WTC11 (cell line): ENCODE measurements at places on chromosomes 1 and 21.

GRCh38 chr1:68320349-68320748, 88.0 kb upstream of the WLS start:
- DNase-seq: peak; percentile 25

GRCh38 chr1:235261243-235261642, 66.7 kb downstream of the ARID4B start:
- DNase-seq: no peak

DNA sequence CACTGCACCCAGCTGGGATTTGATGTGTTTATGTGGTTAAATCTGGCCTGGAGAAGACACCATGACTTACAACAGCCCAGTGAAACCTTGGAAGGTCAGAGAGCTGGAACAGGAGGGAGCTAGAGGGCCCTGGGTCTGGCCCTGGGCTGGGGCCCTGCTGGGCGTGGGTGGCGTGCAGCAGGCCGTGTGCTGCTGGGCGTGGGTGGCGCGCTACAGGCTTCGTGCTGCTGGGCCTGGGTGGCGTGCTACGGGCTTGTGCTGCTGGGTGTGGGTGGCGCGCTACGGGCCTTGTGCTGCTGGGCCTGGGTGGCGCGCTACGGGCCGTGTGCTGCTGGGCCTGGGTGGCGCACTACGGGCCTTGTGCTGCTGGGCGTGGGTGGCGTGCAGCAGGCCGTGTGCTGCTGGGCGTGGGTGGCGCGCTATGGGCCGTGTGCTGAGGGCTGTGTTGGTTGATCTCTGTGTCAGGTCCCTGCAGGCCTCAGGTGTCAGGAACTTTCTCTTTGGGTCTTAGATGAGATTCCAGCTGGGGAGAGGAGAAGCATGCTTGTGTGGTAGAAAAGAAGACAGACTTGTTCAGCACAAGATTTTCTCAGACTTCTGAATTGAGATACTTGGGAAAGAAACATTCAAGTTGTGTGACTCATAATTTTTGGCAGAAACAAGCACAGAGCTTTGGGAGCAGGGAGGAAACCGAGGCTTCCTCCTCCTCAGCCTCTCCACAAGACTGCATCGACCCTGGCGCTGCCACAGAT, 66.0 kb downstream of the COL18A1 start:
- DNase-seq: no peak

DNA sequence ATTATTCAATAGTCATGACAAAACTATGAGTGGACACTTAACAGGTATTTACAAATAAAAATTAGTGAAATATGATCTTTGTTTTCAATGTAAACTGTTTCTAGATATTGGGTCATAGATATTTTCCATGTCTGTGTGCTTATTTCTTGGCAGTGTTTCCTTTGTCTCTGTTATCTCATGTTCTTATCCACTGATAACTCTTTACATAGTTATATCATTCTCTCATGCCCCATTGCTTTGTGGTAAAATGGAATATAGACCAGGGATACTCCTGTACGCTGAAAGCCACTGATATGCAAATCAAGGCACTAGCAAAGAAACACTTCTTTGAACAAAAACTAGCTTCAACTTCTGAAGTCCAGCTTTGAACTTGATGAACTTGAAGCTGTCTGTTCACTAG, 113.1 kb downstream of the ITSN1 start:
- DNase-seq: no peak

DNA sequence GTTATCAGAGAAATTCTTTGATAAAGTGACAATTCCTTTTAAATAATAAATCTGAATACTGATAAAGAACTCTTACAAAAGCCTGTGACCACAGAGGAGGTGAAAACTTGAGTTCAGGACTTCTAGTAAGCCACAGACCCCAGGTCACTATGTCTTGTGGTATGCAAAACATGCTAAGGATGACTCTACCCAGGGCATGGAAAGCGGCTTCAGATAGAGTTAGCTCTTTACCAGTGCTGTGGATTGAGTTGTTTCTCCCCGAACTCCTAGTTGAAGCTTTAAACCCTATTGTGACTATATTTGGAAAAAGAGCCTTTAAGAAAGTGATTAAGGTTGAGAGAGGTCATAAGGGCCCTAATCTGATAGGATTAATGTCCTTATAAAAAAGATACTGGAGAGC, 42.3 kb downstream of the HLX start:
- no peak for DNase-seq

GRCh38 chr1:73899311-73899710, 298.7 kb downstream of the LRRIQ3 start:
- no peak for DNase-seq

DNA sequence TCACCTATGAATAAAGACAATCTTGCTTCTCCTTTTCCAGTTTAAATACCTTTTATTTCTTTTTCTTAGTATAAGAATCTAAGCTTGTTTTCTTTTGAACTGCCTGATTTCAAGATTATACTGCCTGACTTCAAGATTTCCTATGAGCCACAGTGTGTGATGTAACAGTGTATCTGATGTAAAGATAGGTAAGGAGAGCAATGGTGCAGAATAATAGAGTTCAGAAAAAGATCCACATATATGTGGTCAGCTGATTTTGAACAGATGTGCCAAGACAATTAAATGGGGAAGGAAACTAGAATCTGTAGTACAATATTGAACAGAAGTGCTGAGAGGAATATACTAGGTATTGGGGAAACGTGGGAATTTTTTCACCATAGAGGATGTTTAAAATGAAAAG, 21.0 kb downstream of the EXO1 start:
- DNase-seq: no peak

DNA sequence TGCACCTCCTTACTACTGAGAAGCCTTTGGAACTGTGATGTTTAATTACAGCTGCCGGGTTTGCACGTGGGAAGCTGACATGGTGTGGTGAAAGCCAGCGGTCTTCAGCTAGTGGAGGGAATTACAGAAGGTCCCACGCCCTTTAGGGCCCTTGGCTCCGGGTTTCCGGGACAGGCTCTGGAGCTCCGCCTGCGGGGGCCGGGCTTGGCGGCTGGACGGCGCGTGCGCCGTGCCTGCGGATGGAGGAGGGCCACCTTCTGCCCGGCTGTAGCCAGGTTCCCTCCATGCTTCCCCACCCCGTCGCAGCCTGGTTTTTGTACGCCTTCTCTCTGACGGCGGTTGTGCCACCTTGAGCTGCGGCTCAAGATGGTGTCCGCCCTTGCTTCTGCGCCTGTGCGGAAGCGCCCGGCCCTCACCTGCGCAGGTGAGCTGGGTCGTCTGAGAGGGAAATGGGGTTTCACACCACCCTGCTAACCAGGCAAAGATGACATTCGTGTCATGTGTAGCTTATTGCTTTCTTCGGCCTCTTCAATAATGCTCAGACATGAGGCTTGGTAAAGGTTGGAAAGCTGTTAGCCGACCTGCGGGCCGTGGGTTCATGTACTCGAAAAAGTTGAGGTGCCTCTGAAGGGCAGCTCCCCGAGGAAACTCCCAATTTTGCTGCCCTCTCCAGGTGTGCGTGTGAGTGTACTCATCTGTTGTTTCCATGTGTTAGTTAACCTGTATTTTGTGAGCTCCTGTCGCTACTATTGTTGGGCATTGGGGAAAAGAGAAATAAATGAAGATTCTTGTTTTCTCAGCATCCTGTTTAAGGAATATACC, 36.6 kb upstream of the OPRD1 start:
- DNase-seq: peak; percentile 77

DNA sequence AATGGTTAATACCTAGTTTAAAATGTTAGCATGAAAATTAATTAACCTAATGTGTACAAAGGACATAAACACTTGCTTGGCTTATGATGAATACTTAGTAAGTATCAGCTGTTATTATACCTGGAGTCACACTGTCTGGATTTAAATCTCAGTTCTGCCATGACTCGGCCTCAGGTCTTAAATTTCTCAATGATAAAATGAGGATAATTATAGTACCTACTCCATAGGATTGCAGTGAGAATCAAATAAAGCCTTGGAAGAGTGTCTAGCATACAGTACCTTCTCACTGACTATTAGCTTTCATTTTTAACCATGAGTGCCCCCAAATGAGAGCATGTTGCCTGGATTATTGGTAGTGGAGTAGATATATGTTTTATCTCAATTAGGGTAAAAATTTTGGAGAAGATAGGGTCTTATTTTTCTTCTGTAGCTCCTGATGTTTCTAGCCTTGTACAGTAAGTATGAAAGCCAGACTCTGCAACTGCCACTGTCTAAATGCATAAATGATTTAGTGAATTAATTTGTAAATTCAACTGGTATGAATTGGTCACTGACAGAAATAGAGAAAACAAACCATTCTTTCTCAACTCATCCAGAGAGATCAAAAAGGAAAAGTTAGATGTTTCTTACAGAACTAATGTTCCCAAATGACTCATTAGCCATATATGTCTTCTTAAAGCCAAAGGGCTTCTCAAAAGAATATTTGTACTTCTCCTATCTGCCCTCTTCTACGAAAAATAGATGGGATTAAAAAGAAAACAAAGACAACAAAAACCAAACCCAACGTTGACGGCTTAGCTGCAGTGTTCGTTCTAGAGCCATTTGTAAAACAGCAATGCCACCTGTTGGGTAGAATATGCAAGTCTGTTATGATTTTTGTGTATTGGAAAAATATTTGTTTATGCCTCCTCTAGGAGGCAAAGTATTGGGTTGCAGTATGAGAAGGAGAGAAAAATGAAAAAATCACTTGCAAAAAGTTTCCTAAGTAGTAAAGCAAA, 53.8 kb upstream of the MROH9 start:
- no peak for DNase-seq

GRCh38 chr21:29343519-29343918, 44.8 kb downstream of the BACH1 start:
- no peak for DNase-seq

DNA sequence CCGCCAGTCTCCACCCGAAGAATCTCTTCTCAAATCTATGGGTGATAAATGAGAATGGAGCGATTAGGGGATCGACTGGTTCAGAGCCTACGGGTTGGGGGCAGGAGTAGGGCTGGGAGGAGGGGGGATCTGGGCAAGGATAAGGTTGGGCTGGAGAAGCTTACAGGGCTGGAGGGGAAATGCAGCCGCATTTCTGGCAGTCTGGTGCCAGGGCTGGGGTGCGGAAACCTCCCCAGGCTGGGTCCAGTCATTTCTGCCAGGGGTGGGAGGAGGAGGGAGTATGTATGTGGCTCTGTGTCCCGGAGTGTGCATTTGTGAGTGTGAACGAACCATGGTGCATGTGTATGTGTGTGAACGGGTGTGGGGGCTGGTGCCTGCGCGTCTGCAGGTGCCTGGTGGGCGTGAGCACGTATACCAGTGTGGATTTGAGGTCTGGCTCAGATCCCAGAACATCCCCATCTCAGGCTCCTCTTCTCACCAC, 10.2 kb downstream of the C1orf216 start:
- peak; percentile 37 for DNase-seq

GRCh38 chr1:181392613-181393220, 90.6 kb upstream of the CACNA1E start:
- DNase-seq: no peak

GRCh38 chr1:20733360-20733975, 965 bp upstream of the SH2D5 start:
- no peak for DNase-seq

- no peak for DNase-seq
These were observed 108.6 kb downstream of the PBX1 start for GRCh38 chr1:164667600-164667999.

GRCh38 chr1:1371364-1371745, 3.7 kb downstream of the AURKAIP1 start:
- DNase-seq: no peak

- DNase-seq: peak; percentile 84
These were observed 954 bp downstream of the MYOG start for GRCh38 chr1:203084588-203085527.

DNA sequence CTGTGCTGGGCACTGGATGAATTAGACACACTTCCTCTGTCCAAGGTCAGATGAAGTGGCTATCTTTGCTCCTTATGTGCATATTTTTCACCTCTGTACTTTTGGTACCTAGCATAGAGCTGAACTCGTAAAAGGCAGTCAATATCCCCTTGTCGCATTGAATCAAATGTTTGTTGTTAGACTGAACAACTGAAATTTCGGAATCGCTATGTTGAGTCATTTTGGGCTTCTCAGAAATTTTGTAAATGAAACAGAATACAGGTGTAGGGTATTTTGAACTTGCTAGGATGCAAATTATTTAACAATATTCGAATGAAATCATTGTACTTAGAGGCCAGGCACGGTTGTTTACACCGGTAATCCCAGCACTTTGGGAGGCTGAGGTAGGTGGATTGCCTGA, 48.0 kb downstream of the PDE4B start:
- DNase-seq: no peak

- no peak for DNase-seq
These were observed 32.1 kb downstream of the CACNA1S start for GRCh38 chr1:201080135-201080534.

GRCh38 chr1:65255656-65256050, 53.7 kb upstream of the DNAJC6 start:
- DNase-seq: no peak

GRCh38 chr1:59029411-59030167, 245.7 kb upstream of the JUN start:
- no peak for DNase-seq

DNA sequence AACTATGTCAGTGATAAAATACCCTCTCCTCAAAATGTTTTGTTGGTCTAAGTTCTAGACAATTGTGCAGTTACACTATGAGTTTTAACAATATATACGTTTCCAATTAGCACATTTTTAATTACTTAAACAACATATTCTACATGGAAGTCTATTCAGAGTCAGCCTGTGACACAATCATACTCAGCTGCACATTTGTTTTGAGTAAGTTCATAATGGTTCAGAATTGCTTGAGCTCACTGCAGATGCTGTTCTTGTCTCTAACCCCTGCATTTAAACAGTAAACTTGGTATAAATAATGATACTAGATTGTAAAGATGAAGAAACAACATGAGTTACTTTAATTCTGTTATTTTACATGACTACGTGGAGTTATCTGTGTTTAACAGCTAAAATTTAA, 30.6 kb downstream of the CDKN2C start:
- no peak for DNase-seq

DNA sequence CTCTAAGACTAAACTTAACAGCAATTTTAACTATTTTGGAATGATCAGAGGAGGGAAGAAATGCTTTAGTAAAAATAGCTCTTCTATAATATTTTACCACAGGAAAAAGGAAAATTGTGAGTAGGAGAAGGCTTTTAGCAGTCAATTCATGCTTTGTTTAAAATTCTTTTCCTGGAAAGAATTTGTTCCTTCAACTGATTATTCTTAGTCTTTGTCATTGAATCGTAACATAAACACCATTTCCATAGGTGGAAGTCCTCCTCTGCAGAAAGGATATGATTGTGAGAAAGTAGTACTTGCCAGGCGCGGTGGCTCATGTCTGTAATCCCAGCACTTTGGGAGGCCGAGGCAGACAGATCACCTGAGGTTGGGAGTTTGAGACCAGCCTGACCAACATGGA, 11.9 kb upstream of the ACTA1 start:
- no peak for DNase-seq
